Progenitor cell of endocrine pancreas (in vitro differentiated cells): ENCODE measurements at places on chromosomes 3 and 15.

DNA sequence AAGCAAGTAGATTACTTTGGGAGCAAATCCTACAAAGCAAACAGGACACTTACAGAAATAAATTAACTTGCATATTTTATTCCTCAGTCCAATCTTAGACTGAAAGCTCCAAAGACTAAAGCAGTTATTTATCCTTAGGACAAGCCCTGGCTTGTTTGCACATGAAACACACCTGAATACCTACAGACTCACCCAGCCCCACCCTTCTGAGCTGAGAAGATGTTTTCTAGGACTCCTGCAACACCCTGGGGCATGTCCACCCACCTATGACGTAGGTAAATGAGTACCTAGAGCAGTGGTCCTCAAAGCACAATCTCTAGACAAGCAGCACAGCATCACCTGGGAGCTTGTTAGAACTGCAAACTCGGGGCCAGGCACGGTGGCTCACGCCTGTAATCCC is 80.8 kb downstream of the ANXA2 start:
- DNase-seq = no peak

DNA sequence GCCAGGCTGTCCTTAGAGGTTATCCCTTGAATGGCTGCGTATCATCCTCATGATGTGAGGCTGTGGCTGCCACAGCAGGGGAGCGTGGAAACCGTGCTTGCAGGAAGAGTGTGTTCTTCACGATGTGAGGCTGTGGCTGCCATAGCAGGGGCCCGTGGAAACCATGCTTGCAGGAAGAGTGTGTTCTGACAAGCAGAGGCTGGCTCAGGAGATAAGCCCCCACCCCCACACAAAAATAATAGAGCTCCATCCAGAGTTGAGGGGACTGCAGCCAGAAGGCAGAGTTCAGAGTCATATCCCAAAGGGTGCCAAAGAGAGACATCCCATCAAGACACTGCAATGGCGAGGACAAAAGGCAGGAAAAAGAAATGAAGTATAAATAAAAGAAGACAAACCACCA is 22.6 kb upstream of the BDH1 start:
- DNase-seq = no peak

GRCh38 chr3:125108833-125109535 is 53.2 kb upstream of the HEG1 start:
- DNase-seq = no peak

GRCh38 chr15:40691737-40692136 is 3.2 kb upstream of the RAD51 start:
- no peak for DNase-seq

DNA sequence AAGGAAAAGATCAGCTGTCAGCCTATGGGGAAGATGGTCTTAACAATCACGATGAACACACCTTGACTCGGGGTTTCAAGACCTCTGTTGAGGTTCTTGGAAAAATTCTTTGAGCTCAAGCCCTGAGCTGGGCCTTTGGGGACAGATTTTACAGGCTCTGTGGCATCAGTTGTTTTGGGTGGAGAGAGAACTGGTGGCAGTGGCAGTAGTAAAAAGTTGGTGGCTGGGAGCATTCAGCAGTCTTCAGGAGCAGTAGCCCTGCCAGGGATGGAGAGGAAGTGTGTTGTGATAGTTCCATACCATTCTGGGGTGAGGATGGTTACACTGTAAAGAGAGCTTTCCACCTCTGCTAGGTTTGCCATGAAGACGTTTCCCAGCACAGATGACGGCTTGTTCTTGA is 4.9 kb upstream of the KY start:
- no peak for DNase-seq

DNA sequence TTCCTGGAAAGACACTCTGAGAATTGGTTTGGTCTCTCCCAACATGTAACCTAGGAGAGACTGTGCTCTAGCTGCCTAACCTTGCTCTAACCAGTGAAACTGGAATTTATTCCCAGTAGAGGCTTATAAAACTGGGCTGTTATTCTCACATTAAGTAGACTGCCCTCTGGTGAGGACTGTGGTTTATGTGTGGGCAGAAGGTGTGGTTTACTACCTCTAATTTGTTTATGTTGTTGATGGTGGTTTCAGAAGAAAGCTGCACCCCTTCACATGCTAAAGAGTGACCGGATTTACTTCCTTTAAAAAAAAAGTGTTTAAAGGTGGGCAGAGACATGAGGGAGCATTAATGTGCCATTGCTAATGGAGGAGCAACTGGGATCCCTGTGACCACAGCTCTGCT is 273.2 kb downstream of the MECOM start:
- no peak for DNase-seq

DNA sequence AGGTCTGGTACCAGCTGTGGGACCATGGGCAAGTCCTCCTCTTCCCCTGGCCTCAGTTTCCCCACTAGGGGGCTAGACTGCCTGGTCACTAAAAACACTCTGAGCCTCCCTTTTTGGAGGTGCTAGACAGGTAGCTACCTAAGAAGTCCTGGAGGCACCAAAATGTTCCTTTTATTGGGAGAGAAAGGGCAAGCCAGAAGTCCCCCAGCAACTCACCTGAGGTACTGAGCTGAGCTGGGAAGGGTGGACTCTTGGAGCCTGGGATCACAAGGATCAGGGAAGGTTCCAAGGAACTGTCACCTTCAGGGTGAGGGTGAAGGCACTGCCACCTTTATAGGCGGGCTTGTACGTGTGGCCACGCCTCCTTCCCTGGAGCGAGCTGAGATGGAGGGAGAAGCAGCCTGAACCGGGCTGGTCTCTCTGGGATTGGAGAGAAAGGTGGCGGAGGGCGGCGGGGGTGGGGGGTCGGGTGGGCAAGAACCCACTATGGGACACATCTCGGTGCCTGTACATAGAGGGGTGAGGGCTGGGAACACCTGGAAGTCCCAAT is at the start of gene CYP1A1:
Gene CYP1A1 (minus strand): TSS at position 304 of the 550 bp plus-strand sequence. CDS start 2,431 bp downstream, outside the sequence.
- no peak for DNase-seq

GRCh38 chr3:9450126-9450525 is 52.7 kb downstream of the SETD5 start:
- no peak for DNase-seq

GRCh38 chr3:134772011-134772410 is 23.0 kb upstream of the EPHB1 start:
- no peak for DNase-seq
